ENCODE measurements at places on chromosomes 2 and 18.

GRCh38 chr2:218395456-218395825 is 4.2 kb upstream of the CTDSP1 start:
- DNase-seq, result no peak

- no peak for DNase-seq
These were observed 135.2 kb upstream of the RBMS1 start for GRCh38 chr2:160628811-160629210.

DNA sequence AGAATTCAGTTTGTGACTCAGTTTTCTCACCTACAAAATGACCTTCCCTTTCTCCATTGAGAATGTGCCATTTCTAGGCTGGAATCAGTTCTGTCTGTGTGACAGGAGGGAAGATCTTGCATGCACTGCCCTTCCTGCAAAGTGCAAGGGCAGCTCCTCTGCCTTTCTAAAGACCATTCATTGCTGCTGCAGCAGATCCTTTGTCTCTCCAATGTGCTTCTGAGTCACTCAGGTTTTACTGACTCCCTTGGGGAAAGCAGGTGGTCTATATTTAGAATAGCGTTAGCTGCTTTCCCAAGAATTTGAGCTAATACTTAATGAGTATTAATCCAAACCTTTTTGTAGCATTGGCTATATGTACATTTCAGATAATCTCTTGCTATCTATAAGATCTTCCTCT is 62.5 kb downstream of the DAW1 start:
- DNase-seq, result no peak

DNA sequence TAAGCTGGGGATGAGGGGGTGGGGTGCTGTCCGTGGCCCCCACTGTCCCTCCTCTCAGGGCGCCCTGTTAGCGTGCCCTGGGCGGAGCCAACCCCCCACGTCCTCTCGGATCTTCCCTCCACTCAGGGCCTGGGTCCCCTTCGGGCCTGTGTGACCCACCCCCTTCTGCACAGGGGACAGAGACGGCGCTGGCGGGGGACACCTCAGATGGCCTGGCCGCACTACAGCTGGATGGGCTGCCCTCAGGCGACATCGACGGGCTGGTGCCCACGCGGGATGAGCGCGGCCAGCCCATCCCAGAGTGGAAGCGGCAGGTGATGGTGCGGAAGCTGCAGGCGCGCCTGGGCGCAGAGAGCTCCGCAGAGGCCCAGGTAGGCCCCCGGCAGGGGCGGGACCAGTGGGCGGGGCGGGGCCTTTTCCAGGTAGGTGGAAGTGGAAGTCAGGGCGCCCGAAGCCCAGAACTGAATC is 9.9 kb upstream of the KLHL30 start:
- no peak for DNase-seq

GRCh38 chr2:43307046-43307445 is 80.6 kb upstream of the ZFP36L2 start:
- no peak for DNase-seq

DNA sequence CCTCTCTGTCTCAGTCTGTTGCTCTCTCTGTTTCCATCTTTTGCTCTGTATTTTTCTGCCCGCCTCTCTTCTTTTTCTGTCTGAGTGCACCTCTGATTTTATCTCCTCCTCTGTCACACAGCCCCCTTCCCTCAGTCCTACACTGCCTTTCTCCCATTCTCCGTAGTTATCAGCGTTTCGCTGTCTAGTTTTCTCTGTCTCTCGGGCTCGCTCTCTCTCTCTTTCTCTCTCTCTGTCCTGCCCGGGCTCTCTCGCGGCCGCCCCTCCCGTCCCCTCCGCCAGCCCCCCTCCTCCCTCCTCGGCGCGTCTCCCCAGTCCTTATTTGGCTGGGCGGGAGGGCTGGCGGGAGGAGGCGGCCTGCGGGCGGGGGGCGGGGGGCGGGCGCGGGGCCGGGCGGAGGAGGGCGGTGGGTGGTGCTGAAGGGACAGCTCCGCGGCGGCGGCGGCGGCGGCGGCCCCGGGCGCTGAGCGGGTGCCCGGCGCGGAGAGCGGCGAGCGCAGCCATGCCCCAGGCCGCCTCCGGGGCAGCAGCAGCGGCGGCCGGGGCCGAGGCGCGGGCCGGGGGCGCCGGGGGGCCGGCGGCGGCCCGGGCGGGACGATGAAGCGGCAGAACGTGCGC is at the start of gene KCNK3:
Gene KCNK3, plus strand, starts transcription at position 444 of the 618 bp plus-strand sequence. Its CDS starts 154 bp downstream, at position 598.
- DNase-seq, result peak; percentile 83

DNA sequence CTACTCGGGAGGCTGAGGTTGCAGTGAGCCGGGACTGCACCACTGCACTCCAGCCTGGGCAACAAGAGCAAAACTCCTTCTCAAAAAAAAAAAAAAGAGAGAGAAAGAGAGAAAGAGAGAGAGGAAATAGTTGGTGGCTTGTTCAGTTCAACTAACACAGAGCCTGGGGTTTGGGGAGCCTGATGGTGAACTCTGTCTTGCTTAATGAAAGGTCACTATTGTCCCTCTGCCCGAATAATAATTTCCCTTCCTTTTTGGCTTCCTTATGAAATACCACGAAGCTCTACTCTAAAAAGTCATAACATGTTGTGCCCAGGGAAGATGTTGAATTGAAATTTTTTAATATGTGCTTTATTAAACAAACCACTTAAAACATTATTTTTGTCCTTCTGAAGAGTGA is 17.3 kb downstream of the BCL2 start:
- DNase-seq, result no peak

- no peak for DNase-seq
These were observed 17.4 kb downstream of the ARL4C start for GRCh38 chr2:234479465-234479864.

- DNase-seq, result no peak
These were observed 628 bp upstream of the ZFAND2B start for GRCh38 chr2:219205981-219206327.

GRCh38 chr2:75324141-75324540 is 124.8 kb upstream of the TACR1 start:
- no peak for DNase-seq

DNA sequence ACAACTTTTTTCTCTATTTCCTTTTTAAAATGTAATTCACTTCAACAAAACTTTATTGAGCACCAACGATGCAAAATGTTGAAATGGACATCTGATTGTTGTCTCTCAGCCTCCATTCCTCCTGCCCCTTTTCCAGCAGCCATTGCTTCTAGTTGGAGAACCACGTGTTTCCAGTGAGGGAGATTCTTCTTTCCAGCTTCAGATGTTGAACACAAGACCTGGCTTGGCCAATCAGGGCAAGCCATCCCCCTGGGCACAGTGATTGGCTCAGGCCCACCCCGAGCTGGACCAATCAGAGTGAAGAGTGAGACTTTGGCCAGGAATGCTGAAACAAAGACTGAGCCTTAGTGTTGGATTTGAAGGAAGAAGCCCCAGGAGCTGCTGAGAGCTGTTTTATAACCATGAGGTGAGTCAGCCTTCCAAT is 59.0 kb downstream of the E2F6 start:
- DNase-seq, result no peak

DNA sequence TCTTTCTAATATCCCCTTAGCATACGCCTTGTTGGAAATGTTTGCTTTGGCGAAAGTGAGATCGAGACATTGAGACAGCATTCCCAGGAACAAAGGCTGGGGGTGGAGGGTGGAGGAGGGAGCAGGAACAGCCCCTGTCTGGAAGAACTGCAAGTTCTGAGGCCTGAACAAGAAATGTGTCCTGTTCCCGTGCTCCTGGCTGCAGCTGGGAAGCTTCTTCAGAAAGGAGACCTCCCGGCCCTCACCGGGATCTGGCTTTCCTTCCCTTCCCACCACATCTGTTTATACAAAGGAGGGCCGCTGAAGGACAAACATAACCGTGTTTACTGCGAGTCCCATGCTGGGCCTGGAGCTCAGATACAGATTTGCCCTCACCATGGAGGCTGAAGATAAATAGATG is 35.9 kb downstream of the AFF3 start:
- DNase-seq, result no peak

DNA sequence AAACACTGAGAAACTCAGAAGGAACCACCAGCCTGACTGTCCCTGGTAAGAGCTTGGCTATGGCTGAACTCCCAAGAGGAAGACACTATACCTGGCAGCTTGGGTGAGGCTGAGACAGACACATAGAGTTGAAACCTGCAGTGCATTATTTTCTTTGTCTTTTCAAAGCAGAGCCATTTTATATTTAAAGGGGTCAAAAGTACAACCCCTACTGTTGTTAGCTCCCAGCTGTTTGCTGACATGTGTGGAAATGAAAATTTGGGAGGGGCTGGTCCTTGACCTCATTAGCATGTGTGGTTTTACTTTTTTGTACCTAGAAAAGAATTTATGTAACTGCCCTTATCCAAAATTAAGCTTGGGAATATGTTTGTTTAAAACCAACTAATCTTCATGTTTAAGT is 309.0 kb downstream of the RPRM start:
- no peak for DNase-seq
